ENCODE measurements at places on chromosomes 11 and 22.

GRCh38 chr11:40514124-40514523 is 945.3 kb downstream of the LRRC4C start:
- DNase-seq = no peak

DNA sequence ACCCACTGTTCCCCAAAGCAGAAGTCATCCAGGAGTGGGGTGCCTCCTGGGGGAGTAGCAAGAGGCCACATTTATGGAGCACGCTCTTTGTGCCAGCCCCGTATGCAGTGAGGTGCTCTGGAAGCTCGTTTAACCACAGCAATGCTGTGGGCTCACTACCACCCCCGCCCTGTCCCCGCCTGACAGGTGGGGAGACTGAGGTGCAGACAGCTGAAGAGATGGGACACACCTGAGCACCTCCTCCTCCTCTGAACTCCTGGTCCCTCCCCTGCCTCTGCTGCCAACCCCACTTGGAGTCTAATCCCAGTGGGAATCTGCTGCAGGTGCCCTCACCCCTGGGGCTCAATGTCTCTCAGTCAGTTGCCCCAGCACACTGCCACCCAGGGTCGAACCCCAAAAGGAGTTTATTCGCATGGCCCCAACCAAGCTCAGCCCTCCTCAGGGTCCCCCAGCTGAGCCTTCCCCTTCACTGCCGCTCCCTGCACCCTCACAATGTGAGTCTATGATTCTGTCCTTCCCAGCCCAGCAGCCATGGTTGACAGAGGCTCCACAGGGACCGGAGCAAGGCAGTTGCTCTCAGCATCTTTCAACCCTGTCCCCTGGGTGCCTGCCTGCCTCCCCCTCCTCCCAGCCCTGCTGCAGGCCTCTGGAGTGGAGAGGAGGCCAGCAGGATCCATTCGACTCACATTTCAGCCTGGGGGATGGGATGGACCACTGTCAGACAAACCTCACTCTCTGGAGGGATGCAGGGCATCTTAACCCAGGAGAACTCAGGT is 13.3 kb upstream of the BCR start:
- DNase-seq = no peak

GRCh38 chr22:48105259-48105658 is 1342.8 kb downstream of the TBC1D22A start:
- no peak for DNase-seq

DNA sequence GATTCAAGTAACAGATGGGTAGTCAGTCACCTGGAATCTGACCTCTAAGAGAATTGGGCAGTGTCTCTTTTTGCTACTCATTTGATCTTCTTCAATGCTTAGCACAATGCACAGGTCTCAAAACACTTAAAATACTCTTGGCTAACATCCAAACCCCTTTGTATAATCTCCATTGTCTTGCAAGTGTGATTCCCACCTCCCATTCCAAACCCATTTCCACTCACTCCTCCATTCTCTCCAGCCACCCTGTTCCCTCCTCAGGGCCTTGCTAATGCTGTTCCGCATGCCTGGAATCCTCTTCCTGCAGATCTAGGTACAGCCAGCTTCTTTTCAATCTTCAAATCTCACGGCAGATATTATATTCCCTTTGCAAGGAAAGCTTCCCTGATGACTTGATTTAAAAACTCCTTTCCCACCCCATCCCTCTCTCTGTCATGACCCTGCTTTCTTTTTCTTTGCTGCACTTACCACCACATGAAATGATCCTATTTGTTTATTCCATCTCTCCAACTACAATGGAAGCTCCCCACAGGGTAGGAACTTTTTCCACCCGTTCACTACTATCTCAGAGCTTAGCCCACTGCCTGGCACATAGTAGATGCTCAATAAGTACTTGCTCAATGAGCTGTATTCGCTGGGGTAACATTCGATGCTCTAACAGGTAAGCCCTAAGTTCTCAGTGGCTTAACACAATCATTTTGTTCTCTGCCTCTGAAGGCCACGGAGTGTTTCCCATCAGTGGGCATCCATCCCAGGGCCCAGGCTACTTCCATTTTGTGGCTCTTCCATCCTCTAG is 121.7 kb downstream of the MN1 start:
- DNase-seq = no peak

GRCh38 chr11:30107899-30108298 is 91.1 kb upstream of the KCNA4 start:
- no peak for DNase-seq

Data from GOT3 (cell line).